ENCODE measurements at places on chromosomes 7 and 10.

DNA sequence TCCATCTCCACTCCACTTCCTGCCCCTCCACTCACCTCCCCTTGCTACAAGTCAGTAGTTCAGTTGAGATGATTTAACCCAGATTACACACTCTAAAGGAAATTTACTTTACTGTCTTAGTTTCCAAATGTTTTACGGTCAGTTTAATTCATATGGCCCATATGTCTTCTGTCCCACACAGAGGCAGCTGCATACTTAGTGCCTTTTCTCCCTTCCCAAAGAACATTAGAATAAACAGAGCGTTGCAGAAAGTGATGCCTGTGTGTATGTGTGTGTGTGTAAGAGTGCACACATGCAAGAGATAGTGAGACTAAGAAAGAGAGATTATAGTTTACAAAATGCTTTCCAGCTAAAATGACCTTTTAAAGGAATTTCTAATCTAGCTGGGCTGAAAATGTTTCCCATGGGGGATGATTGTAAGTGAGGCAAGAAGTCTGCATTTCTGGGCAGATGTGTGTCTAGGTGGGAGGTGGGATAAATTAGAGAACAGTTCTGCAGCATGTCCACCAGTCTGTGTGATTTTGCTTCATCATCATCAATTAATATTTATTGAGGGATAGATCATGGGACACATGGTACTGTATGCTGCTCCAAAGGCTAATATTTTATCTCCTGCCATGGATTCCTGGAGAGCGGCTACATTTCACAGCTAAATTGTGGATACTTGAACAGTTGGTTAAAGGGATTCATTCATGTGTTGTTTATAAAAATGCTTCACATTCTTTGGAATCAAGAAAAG is 81.5 kb downstream of the NXPH1 start:
- no peak for DNase-seq

DNA sequence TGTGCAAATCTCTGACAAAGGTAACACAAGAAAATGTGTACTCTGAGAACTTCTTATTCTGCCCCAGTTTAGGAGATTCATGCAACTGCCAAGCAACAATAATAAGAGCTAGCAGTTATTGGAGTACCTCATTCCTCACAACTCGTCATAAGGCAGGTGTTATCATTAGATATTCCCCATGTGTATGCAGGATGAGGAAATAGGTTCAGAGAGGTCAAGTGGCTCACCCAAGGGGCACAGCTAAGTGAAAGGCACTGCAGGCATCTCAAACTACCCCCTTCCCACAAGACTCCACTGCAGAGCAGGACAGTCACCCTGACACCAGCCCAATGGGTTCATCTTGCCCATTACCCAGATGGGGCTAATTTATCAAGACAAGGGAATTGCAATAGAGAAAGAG is 1.3 kb upstream of the GSTK1 start:
- DNase-seq = no peak

- peak; percentile 63 for DNase-seq
These were observed 2.0 kb upstream of the LZTS2 start for GRCh38 chr10:100997360-100998182.

GRCh38 chr10:23754179-23754578 is 315.3 kb downstream of the OTUD1 start:
- DNase-seq = no peak

DNA sequence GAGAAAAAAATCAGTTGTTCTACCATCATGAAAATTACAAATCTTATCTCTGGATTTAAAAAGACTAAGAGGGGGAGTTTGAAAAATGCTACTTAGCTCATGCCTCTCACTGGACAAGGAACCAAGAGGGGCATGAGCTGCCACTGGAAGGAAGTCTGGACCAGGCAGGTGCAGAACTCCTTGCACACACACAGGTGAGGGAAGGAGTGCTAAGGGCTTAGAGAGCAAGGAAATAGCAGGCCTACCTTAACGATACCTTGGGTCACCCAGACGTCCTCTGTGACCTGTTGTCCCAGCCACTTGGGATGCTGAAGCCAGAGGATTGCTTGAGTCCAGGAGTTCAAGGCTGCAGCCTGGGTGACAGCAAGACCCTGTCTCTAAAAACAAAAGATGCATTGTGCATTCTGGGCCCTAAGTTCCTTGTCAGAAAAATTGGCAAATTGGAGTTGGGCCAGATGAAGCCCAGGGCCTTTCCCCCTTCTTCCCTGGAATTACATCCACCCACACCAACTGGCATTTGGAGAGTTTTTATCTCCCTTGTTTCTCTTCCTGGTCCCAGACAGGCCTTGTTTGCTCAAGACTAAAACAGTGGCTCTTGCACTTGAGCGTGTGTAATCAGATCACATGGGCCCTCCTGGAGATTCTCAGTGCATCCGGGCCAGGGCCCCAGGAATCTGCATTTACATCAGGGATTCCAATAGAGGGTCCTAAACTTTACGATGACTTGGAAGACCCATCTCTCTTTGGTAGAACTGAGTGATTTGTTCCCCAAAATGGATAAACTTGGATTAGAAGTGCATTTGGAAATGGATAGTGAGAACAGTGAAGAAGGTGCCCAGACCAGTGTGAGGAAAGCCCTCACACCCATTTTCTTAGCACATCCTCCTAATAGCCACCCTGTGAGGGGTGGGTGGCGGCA is 3.0 kb downstream of the DDIT4 start:
- DNase-seq = no peak

DNA sequence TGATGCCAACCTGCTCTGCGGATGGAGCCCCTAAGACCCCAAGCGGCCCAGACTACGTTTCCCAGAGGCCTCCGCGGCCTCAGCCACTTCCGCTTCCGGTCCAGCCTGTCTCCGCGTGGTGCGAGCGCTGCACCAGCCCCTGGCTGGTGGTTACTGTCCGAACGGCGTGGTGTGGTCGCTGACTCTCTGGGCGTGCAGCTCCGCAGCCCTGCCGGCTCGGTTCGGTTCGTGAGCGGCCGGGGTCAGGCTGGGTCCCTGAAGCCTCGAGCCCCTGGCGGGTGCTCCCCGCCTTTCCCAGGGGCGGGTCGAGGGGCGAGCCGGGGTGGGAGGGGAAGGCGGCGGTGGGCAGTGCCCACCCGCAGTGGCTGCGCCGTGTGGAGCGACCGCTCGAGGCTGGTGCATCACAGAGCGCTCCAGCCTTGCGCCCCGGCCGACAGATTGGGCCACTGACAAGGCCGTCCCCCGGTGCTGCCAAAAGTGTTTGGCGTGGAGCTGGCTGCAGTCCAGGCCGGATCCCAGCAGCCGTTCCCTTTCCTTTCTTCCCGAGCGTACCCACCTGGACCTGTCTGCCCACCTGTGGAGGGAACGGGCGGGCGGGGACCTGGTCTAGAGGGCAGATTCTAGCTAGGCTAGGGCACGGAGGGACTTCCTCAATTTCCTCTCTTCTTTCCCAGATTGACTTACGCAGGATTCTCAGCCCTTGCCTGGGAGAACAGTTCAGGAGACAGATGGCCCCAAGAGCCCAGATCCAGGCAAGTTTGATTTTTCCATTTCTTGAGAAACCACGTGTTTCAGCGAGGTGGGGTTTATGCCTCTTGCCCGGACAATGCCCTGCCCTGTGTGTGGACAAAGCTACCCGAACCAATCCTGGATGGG is at the start of gene ZNF485:
TSS of gene ZNF485 (plus strand) at position 116 of the 876 bp plus-strand sequence. CDS start at position 729, 613 bp downstream.
- peak; percentile 14 for DNase-seq

DNA sequence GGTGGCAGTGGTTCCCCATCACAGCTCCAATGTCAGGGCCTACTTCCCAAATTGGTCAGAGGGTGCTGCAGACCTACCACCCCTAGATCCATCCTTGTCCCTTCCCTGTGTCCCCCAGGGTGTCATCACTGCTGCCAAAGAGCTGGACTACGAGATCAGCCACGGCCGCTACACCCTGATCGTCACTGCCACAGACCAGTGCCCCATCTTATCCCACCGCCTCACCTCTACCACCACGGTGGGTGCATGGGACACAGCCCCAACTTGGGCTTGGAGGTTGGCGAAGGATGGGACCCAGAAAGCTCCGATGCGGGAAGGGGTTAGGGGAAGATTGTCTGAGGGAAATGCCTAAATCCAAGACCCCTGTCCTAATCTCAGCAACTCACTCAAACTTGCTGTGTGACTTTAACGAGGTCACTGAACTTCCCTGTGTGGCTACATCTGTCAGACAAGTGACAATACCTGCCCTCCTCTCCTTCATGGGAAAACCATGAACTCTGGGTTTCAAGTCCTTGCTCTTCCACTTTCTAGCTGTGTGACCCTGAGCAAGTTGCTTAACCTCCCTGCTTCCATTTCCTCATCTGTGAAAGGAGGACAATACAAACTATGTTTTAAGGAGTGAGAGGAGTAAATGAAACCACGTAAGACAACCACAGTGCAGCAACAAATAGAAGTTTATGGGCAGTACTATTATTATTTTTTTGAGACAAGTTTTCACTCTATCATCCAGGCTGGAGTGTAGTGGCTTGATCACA is 4.9 kb upstream of the VSIR start:
- DNase-seq = no peak

- DNase-seq = no peak
These were observed 108.8 kb upstream of the MPP7 start for GRCh38 chr10:28411648-28412047.

DNA sequence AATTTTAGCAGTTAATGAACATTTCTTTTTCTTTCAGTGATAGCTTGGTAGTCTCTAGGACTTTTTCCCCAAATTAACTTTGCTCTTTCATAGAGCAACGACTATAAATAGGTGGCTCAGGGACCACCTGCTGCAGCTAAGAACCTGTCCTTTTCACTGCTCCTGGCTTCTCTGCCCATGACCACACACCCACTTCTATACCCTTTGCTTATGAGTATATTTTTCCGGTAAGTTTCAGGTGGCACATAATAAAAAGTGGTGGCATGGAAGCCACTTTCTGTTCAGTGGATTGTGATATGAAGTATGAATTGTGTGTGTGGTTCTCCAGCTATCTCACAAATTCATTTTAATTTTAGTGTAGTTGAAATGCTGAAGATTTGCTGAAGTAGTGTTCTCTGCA is 1.2 kb downstream of the ING3 start:
- DNase-seq = no peak

- no peak for DNase-seq
These were observed 896.1 kb downstream of the CNTNAP2 start for GRCh38 chr7:147012666-147013065.

GRCh38 chr7:105399043-105399725 is 10.5 kb upstream of the SRPK2 start:
- DNase-seq = no peak

DNA sequence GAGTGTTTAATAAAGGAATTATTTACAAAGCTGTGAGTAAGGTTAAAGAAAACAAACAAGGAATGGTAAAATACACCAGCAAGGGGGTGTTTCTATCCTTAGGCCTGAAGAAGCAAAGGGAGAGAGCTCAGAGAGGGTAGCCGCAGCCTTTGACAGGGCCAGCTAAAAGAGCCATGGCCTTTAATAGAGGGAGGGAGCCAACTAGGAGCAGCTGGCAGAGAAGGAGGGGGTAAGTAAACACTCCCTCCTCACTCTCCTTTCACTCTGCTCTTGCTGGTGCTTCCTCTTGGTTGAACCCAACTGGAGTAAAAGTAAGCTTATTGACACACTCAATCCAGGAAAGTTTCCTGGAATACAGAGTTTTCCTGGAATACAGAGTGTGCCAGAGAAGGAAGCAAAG is 87.5 kb downstream of the CH25H start:
- DNase-seq = no peak

- no peak for DNase-seq
These were observed 588 bp downstream of the CYREN start for GRCh38 chr7:135169964-135170273.

GRCh38 chr10:128418819-128419218 is 292.6 kb upstream of the MKI67 start:
- DNase-seq = no peak

DNA sequence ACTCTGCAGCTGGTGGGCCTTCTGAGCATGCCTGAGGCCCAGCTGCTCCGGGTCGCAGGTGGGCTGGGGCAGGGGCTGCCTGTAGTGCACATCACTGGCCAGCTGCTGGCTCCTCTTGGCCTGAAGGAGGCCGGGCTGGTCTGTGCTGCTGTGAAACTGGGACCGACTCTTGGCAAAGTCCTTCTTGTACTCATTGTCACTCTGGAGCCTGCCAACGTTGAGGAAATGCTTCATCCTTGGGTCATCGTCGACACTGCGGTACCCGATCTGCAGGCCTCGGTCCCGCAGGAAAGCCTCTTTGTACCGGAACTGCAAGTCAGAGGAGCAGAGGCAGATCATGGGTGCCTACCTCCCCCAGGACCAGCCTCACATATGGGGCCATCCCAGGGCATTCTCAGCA is 37.7 kb downstream of the HABP2 start:
- no peak for DNase-seq

GRCh38 chr10:69208761-69209160 is 11.4 kb upstream of the HKDC1 start:
- DNase-seq = no peak

- DNase-seq = no peak
These were observed 14.8 kb upstream of the WNT16 start for GRCh38 chr7:121313793-121314676.

GRCh38 chr10:107031931-107032699 is 132.4 kb downstream of the SORCS1 start:
- no peak for DNase-seq

DNA sequence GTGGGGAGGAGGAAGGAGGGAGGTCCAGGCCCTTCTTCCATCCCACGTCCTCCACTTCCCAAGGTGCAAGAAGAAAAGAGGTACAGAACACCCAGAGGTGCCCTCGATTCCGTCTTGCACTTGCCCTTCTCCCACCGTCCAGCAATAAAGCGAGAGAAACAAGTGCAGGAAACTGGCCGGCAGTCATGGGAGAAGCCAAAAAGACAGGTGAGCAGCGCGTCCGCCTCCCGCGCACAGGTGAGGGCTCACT is 1.3 kb downstream of the C10orf95 start:
- no peak for DNase-seq

DNA sequence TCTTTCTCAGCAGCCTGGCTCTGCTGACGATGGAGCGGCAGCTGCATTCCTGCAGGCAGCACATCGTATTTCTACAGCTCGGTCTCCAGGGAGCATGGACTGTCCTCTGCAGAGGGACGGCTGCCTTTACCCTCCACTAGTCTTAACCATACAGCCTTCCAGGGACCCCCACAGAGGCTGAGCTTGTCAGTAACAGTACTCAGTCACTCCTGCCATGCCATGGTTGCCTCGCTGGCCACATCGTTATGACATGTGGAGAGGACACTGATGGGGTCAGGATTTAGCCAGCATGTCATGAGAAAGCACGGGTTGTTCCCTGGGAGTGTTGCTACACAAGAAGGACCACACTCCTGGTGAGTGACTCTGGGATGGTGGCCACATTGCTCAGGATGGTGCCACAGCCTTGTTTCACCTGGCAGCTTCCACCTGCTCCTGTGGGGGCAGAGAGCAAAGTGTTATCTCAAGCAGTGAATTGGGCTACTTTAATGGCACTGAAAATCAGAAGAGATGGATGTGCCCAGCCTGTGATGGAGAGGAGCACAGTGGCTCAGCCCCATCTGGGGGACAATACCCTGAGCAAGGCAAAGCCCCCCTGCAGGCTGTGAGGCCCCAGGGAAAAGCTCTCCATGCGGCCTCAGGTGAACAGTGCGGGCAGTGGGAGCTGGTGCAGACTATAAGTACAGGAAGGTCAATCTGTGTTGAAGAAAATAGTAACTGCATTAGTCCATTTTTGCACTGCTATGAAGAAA is 443.9 kb downstream of the TCERG1L start:
- DNase-seq = no peak

All from activated CD8-positive, alpha-beta memory T cell treated with anti-CD3 and anti-CD28 coated beads for 1 hour (primary cell).